ENCODE measurements at places on chromosomes 6 and 20.

DNA sequence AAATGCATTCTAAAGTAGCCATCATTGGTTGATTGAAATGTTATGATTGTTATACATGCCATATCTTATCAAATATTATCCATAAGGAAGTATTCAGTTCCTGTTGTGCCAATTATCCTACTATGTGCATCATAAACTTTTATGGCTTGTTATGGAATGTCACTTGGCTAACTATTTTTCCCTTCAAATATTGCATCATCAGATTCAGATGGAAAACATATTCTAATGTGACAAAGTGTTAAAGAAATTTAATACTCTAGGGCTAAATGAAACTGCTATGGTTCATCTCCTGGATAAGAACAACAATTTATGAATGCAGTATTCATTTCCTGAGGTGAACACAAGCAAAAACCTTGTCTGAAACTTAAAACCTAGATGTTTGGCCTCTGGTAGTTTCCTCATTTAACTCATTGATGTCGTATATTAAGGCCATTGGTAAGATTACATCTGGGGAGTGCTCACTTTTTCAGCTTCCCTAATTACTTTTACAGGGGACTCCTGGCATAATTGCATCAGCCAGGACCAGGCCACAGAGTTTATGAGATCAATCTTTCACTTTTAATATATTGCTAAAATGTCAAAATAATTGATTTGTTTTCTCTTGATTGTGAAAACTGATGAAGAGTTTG, 134.9 kb upstream of the CEP162 start:
- DNase-seq, result no peak

GRCh38 chr6:31400467-31401289, 2.7 kb upstream of the MICA start:
- peak; percentile 86 for DNase-seq

DNA sequence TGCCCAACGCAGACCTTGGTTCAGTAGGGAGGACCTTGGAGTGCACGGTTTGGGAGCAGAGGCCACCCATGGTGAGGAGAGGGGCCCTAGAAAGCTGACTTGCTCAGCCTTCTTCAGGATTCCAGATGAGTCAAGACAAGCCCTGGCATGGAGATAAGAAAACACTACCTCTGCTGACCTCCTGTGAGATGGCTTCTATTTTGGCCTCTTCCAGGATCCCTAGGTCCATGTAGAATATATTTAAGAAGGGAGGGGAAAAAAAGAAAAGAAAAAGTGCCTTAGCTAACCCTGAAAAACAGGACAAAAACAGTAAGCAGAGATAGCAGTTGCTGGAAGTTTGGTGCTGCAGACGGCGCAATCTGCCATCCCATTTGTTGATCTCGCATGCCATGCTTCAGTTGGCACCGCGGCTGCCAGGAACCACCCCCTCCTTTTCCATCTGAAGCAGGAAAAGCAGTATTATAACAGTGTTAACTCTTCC, 100.0 kb downstream of the ARMC2 start:
- no peak for DNase-seq

GRCh38 chr20:17843246-17844132, 125.1 kb downstream of the SNX5 start:
- DNase-seq, result no peak

DNA sequence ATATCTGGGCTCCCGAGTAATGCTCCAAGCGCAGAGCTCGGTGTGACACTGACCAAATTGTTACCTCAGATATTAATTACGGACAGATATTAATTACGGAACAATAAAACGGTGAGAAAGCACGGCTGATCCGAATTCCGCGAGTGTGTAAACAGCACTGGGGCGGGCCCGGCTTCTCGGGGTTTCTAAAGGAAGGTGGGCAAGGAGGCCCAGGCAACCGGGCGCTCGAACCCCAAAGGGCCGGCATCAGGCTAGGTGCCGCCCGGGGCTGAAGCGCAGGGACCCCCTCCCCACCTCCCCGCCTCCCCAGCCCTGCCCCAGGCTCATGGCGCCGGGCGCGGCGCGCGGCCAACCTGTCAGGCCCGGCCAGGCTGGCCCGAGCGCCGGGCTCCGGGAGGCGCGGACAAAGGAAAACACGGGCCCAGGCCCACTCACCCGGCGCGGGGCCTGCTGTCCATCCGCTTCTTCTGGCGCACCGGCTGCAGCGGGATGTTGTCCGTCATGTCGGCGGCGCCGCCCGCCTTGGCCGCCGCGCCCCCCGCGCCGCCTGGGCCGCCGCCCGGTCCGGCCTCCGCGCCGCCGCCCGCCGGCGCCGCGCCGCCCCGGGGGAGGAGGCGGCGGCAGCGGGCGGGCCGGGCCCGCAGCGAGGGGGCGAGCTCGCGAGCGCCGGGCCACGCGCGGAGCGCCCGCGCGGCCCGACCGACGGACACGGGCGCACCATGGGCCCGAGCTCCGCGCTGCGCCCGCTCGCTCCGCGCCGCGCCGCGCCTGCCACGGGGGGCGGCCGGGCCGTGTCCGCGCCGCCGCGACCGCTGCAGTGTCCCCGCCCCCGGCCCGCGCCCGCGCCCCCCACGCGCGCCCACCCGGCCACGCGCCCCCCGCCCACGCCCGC, at the start of gene ATP9A:
Gene ATP9A, minus strand, starts transcription at position 524 of the 892 bp plus-strand sequence. Its CDS starts 21 bp downstream, at position 503.
- peak; percentile 27 for DNase-seq

GRCh38 chr6:54031169-54031568, 80.1 kb upstream of the MLIP start:
- DNase-seq, result no peak

DNA sequence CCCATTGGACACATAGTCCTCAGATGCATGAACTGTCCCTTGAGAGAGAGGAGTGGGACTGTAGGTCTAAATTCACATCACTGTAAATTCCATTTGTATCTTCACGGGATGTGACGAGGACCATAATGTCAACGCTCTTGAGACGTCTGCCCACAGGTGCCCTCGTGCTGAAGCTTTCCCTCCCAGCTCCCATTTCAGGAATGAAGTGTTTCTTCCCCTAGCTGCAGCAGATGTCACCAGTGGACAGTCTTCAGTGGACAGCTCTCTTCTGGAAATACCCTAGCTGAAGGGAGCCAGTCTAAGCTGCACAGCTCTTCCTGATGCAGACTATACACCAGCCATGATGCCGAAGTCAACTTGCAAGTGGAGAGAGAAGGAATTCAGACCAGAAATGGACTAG, 217.4 kb upstream of the ECI2 start:
- DNase-seq, result no peak

DNA sequence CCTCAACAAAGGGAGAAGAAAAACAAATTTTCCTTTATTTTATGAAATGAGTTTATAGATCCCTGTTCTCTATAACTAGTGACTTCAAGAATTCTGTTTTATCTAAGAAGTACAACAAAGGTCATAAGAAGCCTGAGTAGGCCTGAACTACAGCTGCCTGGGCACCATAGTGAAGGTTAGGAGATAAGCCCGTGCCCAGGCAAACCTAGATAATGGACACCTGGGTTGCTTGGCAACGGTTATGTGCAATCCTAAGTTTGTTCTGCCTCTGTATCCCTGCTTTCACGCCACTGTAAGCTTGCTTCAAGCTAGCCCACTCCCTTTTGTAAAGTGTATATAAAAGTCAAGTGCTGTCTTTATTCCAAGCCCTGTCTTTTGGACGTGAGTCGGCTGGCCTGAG, 23.2 kb downstream of the SCGN start:
- no peak for DNase-seq

GRCh38 chr6:14265049-14266021, 147.8 kb downstream of the CD83 start:
- no peak for DNase-seq

GRCh38 chr20:3687655-3688054, 5.8 kb upstream of the ADAM33 start:
- DNase-seq, result no peak

- no peak for DNase-seq
Observed at GRCh38 chr6:6058054-6058444, 51.3 kb upstream of the NRN1 start.

DNA sequence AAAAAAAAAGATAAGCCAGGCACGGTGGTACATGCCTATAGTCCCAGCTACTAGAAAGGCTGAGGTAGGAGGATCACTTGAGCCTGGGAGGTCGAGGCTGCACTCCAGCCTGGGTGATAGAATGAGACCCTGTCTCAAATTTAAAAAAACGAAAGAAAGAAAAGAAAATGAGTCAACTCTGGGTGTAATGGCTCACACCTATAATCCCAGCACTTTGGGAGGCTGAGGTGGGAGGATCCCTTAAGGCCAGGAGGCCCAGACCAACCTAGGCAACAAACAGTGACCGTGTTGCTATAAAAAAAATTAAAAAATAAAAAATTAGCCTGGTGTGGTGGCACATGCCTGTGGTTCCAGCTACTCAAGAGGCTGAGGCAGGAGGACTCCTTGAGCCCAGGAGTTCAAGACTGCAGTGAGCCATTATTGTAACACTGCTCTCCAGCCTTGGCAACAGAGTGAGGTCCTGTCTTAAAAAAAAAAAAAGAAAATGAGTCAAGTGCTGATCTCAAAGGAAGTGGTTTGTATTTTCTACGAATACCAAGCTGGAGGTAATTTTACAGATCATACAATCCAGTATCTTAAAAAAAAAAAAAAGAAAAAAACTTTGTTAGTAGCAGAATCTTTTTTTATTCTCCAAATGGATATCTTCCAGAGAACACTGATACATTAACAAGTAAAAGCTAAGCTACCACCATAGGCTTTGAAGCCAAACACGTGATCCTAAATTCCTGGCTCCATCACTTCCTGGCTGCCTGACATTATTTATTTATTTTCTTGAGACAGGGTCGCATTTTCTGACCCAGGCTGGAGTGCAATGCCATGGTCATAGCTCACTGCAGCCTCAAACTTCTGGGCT, 5.7 kb downstream of the COMMD7 start:
- peak; percentile 81 for DNase-seq

- peak; percentile 61 for DNase-seq
Observed at GRCh38 chr6:125114248-125114858, 39.2 kb upstream of the TPD52L1 start.

GRCh38 chr20:59335377-59335776, 35.0 kb downstream of the EDN3 start:
- no peak for DNase-seq

GRCh38 chr6:136737871-136738691, 54.2 kb downstream of the MAP3K5 start:
- DNase-seq, result peak; percentile 62

GRCh38 chr6:43773980-43774775, 4.2 kb downstream of the VEGFA start:
- DNase-seq, result no peak

GRCh38 chr6:28772480-28773381, 151.1 kb downstream of the TRIM27 start:
- DNase-seq, result no peak

GRCh38 chr6:45289751-45290514, 38.2 kb upstream of the RUNX2 start:
- DNase-seq, result no peak

GRCh38 chr6:156767603-156768467, 9.3 kb upstream of the ARID1B start:
- no peak for DNase-seq

GRCh38 chr6:143732536-143732935, 54.8 kb downstream of the PHACTR2 start:
- peak; percentile 81 for DNase-seq

DNA sequence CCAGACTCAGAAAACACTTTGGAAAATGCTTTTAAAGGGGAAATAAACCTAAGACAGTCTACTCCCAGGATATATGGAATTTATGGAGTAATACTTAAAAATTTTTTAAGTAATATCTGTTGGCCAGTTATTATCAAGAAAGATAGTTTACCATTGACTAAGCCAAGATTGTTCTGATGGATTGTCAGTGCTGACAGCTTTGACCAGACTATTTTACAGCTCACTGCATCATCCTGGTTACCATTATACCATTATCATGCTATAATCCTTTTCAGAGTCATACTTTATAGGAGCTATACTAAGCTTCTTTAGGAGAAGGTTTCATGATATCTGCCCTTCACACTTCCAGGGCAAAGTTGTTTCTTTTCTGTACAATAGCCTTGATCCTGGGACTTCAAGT, 16.5 kb downstream of the GTF2H5 start:
- DNase-seq, result no peak

GRCh38 chr6:45505470-45505869, 127.7 kb upstream of the SUPT3H start:
- DNase-seq, result no peak

GRCh38 chr6:7454696-7455358, 65.2 kb downstream of the RIOK1 start:
- DNase-seq, result no peak

DNA sequence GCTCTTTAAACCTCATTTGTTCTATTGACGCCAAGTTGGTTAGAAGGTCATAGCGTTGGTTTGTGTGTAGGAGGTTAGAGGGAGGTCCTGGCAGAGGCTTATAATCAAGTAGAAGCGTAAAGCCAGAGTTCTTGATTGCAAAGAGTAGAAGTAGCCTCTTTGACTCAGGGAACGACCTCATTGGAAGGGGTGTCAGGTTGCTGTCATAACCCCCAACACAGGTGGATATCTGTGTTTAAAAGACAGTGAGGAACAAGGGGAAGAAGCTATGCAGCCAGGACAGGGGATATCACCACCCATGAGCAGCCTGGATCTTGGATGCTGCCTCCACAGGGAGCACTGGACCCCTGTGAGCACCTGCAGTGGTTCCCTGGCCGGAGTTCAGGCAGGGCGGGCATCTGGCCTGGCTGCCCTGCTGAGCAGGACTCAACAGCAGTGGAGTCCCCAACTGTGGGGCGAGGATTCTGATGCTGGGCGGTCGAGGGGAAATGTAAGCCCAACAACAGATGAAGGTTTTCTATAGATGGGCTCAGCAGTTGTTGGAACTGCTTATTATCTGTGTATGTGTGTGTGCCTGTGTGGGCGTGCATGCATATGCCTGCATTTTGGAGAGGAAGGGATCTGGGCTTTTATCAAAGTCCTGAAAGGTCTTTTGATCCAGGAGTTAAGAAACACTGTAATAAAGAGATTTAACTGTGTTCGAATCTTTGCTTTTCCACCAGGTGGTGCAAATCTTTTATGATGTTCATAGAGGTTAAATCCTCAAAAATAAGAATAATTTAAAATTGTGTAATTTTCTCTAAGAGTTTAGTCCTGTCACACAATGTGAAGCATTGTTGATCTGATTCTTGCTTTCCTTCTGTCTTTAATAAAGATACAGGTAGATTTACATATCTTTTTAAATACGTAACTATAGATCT, 27.7 kb downstream of the HIVEP1 start:
- DNase-seq, result no peak

- DNase-seq, result peak; percentile 83
Observed at GRCh38 chr6:29011276-29011734, 6.2 kb upstream of the ZNF311 start.

DNA sequence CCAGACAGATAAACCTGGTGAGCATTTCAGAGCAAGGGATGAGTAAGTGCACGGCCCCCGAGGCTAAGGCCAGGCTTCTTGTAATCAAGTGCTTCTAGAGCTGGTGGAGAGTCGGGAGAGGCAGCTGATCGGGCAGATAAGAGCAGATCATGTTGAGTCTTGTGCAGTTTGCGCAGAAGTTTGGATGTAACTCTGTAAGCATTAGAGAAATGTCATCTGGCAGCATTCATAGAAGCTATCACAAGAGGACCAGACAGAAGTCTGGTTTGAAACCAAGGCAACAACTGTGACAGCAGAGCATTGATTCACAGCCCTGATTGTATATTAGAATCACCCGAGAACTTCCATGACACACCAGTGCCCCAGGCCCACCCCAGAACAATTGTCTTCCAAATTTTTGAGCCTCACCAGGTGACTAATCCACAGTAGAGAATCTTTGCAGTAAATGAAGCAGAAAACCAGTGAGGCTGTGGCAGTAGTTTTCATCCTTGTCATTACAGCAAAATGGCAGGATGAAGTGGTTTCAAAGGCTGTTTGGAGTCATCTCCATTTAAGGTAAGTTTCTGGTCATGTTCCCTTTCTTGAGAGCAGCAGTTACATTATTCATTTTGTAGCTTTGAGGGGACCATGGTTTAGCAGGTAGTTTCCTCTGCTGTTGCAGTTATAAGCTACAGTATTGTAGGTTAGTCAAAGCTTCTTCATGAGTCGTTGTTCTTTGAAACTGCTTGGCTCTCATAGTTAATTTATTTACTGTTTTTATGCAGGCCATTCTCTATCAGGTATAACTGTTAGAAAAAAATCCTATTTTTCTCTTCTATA, 84.1 kb downstream of the RNF217 start:
- DNase-seq, result no peak

All from common myeloid progenitor, CD34-positive (primary cell).